ENCODE measurements at places on chromosomes 11 and 22. TPM values are rescaled to one million over a fixed set of nuclear protein-coding genes. Genes with fewer than 3 reads are reported as not detected.
A peak's percentile ranks its signal among the peaks of the same experiment; 100 is the strongest.

- DNase-seq: no peak
Observed at GRCh38 chr11:133269267-133269666, 263.0 kb downstream of the OPCML start.

DNA sequence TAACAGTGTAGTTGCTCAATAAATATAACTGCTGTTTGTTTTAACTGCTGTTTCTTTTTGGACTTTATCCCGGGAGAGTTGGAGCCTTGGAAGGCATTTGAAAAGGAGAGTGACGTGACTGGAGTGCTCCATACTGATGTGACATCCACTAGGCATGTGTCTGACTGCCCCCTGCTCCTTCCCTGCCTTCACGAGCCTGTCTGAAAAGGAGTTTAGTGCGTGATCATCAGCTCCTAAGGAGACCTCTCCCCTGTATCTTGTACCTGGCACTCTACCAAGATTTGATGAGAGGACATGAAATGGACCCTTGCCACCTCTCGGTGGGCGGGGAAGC lies 22.9 kb downstream of the ZBTB16 start:
- no peak for DNase-seq

- DNase-seq: no peak
Observed at GRCh38 chr11:9089636-9090035, 1.8 kb downstream of the SCUBE2 start.

- DNase-seq: no peak
Observed at GRCh38 chr22:39128508-39128907, 24.0 kb downstream of the CBX7 start.

GRCh38 chr11:44399968-44400367 lies 90.0 kb upstream of the ALX4 start:
- no peak for DNase-seq

- no peak for DNase-seq
Observed at GRCh38 chr11:76787911-76788596, 4.9 kb downstream of the TSKU start.

GRCh38 chr11:85316967-85317366 lies 310.2 kb downstream of the DLG2 start:
- DNase-seq: no peak

- DNase-seq: no peak
Observed at GRCh38 chr11:83493917-83494316, 207.8 kb upstream of the CCDC90B start.

DNA sequence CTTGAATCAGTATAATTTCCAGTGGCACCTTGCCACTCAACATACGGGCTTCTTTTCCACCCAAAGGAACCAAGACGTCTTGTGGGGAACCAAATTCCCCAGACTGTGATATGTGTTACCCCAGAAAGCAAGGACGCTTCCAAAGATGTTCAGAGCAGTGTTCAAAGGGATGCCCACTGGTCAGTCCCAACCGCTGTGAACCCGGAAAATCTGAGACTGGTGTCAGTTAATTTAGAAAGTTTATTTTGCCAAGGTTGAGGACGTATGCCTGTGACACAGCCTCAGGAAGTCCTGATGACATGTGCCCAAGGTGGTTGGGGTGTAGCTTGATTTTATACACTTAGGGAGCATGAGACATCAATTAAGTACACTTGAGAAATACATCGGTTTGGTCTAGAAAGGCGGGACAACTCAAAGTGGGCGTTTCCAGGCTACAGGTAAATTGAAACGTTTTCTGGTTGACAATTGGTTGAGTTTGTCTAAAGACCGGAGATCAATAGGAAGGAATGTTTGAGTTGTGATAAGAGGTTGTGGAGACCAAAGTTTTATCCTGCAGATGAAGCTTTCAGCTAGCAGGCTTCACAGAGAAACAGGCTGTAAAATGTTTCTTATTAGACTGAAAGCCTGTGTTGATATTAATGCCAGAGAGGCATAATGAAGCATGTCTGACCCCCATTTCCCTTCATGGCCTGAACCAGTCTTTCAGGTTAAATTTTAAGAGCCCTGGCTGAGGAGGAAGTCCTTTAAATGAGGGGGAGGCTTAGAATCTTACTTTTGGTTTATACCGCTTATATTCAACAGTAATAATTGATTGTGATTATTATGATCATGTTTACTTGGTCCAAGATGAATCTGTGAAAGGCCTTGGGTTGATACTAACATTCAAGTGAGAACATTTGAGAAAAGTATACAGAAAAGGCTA lies 6.8 kb downstream of the APOL3 start:
- no peak for DNase-seq

DNA sequence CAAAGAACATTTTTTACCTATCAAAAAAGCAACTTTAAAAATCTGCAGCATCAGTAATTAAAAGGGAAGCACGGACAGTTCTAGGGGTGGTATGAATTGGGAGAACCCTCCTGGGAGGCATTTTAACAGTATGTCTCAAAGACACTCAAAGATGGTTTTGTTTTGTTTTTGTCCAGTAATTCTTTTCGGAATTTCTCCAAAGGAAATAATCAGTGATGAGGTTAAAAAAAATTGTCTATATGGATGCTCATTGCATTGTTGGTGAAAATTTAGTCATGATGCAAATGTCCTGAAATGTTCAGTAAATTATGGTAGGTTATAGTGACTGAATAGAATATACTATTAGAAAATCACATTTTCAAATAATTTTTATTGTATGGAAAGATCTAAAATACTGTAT lies 115.1 kb downstream of the ATXN10 start:
- no peak for DNase-seq

DNA sequence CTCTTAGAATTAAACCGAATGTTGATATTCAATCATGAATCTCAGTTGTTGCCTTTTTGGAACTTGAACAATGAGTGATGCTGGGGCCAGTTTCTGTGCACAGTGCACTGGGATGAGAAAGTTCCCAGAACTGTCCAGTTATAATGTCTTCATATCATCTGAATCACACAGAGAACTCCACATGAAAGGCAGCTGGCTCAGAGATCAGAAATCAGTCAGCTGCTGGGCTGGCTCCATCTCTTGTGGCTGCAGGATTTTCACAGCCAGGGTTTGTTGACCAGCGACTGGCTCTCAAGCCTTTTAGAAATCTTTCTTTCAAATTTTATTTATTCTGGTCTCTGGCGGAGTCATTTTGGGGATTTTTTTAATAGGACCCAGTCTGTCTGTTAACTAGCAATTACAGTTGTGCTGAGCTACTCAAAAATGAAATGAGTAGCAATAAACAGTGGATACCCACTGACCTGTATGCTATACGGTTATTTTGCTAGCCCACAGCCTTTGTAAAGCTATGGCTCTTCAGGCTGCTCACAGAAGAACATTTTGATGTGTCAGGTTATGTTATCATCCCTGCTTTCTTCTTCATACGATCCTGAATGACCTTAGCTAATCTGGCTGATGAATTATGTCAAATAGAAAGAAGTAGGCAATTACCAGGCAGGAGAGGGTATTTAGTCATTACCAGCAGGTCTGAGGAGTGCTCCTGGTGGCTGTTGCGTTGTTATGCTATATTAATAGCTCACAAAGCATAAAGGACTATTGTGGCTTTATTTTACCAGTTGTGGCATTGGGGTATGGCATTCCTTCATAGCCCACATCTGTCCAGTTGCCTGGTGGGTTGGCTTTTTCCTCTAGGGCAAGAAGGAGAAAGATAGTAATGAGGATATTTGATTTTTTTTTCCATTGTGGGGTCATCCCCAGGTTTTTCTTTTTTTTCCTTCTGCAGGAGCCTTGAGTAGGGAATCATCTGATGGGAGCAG lies 3.6 kb downstream of the FAT3 start:
- no peak for DNase-seq

- no peak for DNase-seq
Observed at GRCh38 chr22:38601221-38601764, 31.3 kb upstream of the DMC1 start.

GRCh38 chr22:49381595-49382450 lies 445.9 kb downstream of the BRD1 start:
- DNase-seq: no peak

DNA sequence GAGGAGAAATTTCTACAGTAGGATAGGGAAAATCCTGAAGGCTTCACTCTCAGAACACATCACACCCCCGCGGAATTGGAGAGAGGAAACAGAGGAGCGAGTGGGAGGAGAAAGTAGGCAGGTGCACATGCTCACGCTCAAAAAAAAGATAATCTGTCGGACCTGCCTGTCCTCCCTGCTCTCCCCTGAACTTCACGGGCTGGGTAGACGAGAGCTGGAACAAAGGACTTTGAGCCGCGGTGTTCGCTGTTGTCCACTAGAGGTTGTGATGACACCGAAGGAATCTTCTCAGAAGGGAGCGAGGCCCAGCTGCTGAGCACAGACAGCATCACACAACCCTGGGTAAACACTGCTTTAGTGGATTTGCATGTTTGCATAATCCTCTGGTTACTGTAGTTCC lies 5.0 kb downstream of the SEZ6L start:
- DNase-seq: no peak

- no peak for DNase-seq
Observed at GRCh38 chr11:76379807-76380158, 1.1 kb downstream of the THAP12 start.

DNA sequence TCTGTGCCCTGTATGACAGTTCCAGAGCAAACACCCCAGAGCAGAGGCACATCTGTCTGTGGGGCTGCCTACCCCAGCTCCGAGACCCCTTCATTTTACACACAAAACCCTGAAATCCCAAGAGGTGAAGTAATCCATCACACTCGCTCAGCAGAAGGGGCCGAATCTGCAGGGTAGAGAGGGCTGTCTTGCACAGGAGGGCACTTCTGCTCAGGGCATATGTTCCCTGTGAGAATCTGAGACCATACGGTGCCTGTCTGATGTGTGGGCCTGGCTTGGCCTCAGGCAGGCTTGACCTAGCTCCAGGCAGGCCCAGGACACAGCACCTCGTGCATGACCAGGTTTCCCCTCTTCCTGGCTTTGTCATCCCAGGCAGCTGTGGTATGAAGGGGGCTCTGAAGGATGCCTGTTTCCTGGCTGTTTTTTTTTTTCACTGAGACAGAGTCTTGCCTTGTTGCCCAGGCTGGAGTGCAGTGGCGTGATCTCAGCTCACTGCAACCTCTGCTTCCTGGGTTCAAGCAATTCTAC lies 37.2 kb downstream of the GRIK4 start:
- no peak for DNase-seq

GRCh38 chr22:20218326-20218872 lies 49.7 kb downstream of the RTN4R start:
- no peak for DNase-seq

DNA sequence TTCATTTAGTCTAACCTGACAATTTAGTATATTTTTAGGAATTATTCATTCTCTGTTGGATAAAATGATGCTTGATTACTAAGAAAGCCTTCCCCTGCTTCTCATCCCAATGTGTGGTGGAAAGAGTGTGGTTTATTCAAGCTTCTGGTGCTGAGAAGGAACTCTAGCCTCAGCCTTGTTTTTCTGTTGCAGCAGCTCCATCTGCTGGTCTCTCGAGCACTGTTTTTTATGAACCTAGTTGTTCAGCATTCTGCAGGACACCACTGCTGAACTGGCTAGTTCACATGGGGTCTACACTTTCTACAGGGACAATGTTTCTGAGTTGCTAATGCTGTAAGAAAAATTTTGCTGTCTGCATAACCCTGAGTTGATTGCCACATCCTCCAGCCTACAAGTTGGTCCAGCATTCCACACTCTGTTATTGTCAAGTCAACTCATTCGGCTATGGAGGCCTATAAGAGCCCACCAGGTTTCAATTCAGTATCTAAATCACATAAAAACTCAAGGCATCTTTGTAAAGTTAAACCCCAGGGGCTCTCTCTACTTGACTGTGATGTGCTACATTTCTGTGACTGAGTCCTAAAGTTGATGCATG lies 14.3 kb downstream of the OR2AG2 start:
- peak; percentile 43 for DNase-seq

GRCh38 chr22:36910461-36910860 lies 3.0 kb upstream of the CSF2RB start:
- DNase-seq: no peak

DNA sequence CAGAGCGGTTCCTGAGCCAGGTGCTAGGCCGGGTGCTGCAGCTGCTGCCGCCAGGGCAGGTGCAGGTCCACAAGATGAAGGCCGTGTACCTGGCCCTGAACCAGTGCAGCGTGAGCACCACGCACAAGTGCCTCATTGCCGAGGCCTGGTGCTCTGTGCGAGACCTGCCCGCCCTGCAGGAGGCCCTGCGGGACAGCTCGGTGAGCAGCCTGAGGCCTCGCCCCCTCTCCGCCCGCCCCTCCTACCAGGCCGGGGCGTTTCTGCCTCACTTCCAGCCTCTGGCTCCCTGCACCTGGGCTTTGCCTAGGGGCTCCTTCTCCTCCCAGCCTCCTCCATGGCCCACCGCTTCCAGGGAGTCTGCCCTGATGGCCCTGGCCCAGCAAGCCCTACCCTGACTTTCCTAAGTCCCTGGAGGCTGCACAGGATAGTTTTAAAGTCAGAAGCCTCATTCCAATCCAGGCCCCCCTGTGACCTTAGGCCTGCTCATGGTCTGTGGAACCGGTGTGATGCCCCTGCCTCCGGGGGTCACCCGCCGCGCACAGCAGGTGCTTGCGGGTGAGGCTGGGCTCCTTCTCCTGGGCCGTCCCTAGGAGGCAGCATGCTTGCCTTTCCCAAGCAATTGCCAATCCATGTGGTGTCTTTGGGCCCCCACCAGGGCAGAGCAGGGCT lies 5.5 kb downstream of the TCIRG1 start:
- DNase-seq: no peak

- no peak for DNase-seq
Observed at GRCh38 chr11:95584180-95584579, 205.4 kb downstream of the FAM76B start.

DNA sequence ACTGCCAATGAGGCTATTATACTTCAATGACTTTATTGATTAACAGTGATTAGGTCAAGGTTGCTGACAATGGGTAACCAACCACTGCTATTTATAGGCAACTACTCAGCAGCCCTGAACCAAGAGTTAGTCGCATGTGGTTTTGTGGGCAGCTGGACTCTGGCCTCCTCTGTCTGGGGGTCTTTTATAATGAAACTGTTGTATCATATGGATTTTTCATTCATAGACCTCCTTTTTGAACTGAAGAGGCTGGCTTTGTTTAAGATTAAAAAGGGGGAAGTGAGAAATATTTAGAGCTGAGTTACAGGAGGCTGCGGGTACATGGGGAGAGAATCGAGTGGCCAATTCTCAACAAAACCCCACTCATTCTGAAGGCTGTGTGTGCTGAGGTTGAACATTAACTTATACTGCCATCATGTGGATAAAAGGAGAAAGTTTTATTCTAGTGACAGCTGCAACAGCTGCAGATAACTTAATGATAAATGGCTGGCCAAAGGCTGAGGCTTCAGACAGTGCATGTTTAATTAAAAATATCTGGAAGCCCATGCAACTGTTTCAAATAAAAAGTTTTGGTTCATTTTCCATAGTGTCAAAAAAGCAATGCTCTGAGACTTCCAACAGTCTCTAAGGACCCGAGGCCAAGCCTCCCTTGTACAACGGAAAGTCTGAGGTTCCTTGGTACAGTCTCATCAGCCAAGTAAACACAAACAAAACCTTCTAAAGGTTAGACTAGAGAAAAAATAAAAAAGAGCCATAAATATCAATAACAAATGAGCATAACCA lies 682.6 kb downstream of the KCNA4 start:
- no peak for DNase-seq

BARX2 gene
- 0.07 TPM for total RNA-seq

CD3D gene
- not detected for total RNA-seq

TSPAN18 gene
- total RNA-seq: 4.7 TPM

CTTN gene
- 324 TPM for total RNA-seq

ABCC8 gene
- total RNA-seq: not detected

IGSF22 gene
- total RNA-seq: not detected

PTPRJ gene
- total RNA-seq: 49.6 TPM

CBX6 gene
- total RNA-seq: 54.5 TPM

OR2AG1 gene
- total RNA-seq: not detected

HTR3B gene
- total RNA-seq: not detected
